ENCODE measurements at places on chromosomes 11 and 22. TPM values are rescaled to one million over a fixed set of nuclear protein-coding genes. Genes with fewer than 3 reads are reported as not detected.
A peak's percentile ranks its signal among the peaks of the same experiment; 100 is the strongest.

GRCh38 chr11:19433367-19433766, 192.6 kb upstream of the E2F8 start:
- no peak for DNase-seq
- no peak overlapping the region for H3K27ac ChIP-seq
- H3K4me1 ChIP-seq, result peaks cover 31% of the 10 kb centered on the region
- no peaks in the 10 kb centered on the region for H3K36me3 ChIP-seq

DNA sequence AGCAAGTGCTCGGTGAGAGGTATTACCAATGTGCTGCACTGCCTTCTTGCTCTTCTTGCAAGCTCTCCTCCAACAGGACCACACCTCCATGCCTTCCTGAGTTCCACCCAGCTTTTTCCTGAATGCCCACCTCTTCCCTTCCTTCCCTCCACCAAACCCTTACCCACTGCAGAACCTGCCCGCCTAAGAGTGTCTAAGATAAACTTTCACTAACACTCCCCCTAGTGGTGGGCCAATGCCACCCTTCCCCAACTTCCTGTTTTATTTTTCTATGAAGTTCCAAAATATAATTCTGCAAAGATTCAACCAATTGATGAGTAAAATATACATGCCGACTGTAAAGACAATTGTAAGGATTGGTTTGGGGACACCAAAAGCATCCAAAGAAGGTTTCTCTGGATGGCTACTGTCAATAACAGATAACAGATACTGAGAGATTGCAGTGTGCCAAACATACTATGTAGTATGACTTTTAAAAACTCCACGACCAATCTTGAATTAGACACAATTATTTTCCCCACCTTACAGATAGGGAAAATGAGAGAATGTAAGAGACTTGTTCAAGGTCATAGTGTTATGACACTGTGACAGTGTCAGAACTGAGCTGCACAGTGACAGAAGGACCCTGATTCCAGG, 38.6 kb upstream of the BMAL1 start:
- H3K27me3 ChIP-seq, result no peaks in the 10 kb centered on the region
- no peak overlapping the region for H3K4me3 ChIP-seq
- no peak overlapping the region for H3K27ac ChIP-seq

GRCh38 chr22:40401532-40401931, 31.1 kb downstream of the SGSM3 start:
- H3K27me3 ChIP-seq, result no peaks in the 10 kb centered on the region
- H3K4me3 ChIP-seq, result no peak overlapping the region
- H3K27ac ChIP-seq, result no peak overlapping the region

GRCh38 chr11:45857961-45858474, 10.7 kb downstream of the CRY2 start:
- peak overlapping the region; percentile 76 for H3K27ac ChIP-seq
- no peaks in the 10 kb centered on the region for H3K27me3 ChIP-seq
- no peak overlapping the region for H3K4me3 ChIP-seq
- H3K4me1 ChIP-seq, result peaks cover 48% of the 10 kb centered on the region

DNA sequence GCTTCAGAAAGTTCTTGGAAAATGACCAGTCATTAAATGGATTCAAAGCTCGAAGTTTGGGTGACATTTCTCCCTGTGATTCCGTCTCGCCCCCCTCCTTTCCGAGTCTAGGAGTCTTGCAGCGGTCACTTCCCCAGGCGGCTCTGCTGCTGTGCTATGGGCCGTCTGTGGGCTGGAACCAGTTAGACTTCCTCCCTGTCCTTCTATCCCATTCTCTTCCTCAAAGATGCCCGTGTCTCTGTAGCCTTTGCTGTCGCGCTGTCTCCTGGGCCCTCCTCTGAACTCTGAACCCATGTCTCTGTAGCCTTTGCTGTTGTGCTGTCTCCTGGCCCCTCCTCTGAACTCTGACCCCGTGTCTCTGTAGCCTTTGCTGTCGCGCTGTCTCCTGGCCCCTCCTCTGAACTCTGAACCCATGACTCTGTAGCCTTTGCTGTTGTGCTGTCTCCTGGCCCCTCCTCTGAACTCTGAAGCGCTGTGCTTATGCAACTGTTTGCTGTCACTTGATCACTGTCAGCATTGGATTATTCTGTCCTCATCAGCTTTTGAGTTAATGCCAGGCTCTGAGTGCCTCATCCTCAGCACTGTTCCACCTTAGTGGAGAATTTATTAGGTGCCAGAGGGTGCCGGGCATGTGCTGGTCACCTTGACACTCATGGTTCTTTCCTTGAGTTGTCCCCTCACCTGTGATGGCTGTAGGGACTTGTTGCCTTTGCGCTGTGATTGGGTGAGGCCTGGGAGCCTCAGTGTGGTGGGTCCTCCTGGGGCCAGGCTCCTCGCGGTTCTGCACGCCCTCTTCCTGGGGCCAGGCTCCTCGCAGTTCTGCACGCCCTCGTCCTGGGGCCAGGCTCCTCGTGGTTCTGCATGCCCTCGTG, 173.3 kb downstream of the TBC1D22A start:
- peaks cover 16% of the 10 kb centered on the region for H3K36me3 ChIP-seq
- peak overlapping the region; percentile 33 for H3K27ac ChIP-seq
- H3K4me1 ChIP-seq, result peaks cover 32% of the 10 kb centered on the region

GALNT18 gene
- polyA plus RNA-seq, result 1.8 TPM

FSHB gene
- polyA plus RNA-seq, result not detected

DNA sequence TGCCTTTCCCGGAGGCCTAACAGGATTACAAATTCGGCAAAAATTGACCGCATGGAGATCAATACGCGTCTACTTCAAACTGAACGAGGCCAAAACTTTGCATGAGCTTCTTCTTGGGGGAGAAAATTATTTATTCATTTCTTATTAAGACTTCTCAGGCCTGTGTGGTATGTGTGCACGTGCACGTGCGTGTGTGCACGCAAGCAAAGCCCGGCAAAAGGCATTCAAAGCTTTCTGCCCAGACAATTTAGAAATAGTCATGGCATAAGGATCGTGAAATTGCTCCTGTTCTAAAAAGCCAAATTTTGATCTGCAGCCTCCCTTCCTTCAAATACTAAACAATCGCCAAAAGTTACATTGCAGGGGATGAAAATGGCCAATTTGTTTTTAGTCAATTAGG, 14.6 kb downstream of the MN1 start:
- H3K27me3 ChIP-seq, result no peaks in the 10 kb centered on the region
- H3K4me1 ChIP-seq, result no peaks in the 10 kb centered on the region
- H3K36me3 ChIP-seq, result no peaks in the 10 kb centered on the region
- H3K4me3 ChIP-seq, result no peak overlapping the region

DNA sequence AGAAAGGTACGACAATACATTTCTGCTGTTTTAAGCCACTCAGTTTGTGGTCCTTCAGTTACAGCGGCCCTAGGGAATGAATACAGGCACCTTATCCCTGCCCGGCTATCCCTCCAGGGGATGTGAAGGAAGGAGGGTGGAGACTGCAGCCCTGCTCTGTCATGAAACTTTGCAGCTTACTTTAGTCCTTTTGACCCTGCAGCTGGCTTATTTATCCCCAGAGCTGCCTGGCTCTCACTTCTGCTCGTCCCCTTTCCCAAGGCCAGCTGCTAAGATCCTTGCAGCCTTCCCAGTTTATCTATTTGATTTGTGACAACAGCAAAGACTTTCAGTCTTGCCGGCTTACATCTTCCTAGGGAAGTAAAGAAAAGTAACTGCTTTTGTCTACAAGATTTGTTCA, 55.2 kb downstream of the SC5D start:
- H3K27ac ChIP-seq, result no peak overlapping the region
- no peak for DNase-seq
- H3K36me3 ChIP-seq, result no peaks in the 10 kb centered on the region
- H3K4me3 ChIP-seq, result no peak overlapping the region
- H3K4me1 ChIP-seq, result no peaks in the 10 kb centered on the region

SAA1 gene
- 27.5 TPM for polyA plus RNA-seq

DNA sequence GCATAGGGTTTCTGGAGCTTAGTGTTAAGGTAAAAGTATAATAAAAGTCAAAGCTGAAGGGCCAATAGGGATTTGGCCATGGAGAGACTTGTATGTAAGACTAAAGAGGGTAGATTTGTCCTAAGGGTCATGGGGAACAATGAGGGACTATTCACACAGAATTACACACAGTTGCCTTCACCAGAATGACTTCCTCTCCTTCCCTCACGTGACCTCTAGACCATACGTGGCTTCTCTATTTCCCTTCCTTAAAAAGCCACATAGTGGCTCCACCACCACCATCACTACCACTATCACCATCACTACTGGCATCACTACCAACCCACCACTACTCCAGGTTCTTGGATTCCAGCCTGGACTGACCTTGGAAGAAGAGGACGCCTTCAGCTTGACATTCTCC, 2.8 kb downstream of the HPX start:
- no peak overlapping the region for H3K4me3 ChIP-seq
- H3K4me1 ChIP-seq, result no peaks in the 10 kb centered on the region

DNA sequence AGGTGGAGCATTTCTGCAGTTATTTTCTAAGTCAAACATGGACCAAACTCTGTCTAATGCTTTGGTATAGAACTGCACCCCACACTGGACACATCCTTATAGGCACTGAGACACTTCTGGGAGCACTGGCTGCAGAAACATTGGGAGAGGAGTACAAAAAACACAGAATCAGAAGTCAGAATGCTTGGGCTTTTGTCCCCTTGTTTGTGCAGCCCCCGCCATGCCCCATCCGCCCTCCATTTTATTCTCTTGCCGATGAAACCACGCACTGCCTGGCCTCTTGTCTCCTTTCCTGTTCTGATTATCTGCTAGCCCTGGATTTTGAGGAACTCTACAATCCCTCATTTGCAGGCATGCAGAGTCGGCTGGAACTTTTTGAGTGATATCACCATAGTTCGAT, 1201.2 kb downstream of the TBC1D22A start:
- no peak overlapping the region for H3K4me3 ChIP-seq
- H3K27me3 ChIP-seq, result no peaks in the 10 kb centered on the region
- no peak overlapping the region for H3K27ac ChIP-seq
- no peaks in the 10 kb centered on the region for H3K36me3 ChIP-seq

DNA sequence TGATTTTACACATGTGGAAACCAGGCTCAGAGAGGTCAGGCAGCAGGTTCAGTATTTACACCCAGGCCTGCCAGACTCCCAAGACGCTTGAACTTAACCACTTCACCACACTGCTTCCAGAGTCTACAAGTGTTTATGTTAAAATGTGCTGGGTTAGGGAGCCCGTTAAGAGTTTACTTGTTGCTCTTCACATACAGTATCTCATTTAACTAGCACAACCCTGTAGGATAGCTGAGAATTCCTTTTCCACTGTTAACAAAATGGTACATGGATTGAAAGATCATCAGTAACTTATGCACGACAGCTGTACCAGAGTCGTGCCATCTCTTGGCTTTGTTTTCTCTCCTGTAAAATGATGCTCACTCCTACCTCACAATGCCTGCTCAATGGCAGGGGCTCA, 2.9 kb downstream of the SMCO4 start:
- no peak for DNase-seq
- no peak overlapping the region for H3K4me3 ChIP-seq
- no peaks in the 10 kb centered on the region for H3K36me3 ChIP-seq
- no peak overlapping the region for H3K27ac ChIP-seq
- H3K27me3 ChIP-seq, result no peaks in the 10 kb centered on the region
- H3K4me1 ChIP-seq, result peaks cover 68% of the 10 kb centered on the region

- no peaks in the 10 kb centered on the region for H3K4me1 ChIP-seq
- no peak within 1 kb of the TSS for H3K27ac ChIP-seq
Observed at GRCh38 chr11:95024958-95025357, at the start of gene KDM4E. KDM4E (plus strand) TSS chr11:95025258; CDS start chr11:95025558, 300 bp downstream.

ABCG4 gene
- polyA plus RNA-seq, result 0.10 TPM

- DNase-seq, result no peak
- no peak overlapping the region for H3K4me3 ChIP-seq
- H3K27ac ChIP-seq, result no peak overlapping the region
- peaks cover 51% of the 10 kb centered on the region for H3K4me1 ChIP-seq
Observed at GRCh38 chr22:26482161-26482560, 1.4 kb downstream of the HPS4 start.

- H3K4me1 ChIP-seq, result no peaks in the 10 kb centered on the region
- H3K4me3 ChIP-seq, result no peak overlapping the region
- H3K27me3 ChIP-seq, result no peaks in the 10 kb centered on the region
- no peak overlapping the region for H3K27ac ChIP-seq
- no peak for DNase-seq
Observed at GRCh38 chr11:85766721-85767161, 44.2 kb downstream of the SYTL2 start.

GRCh38 chr11:1863352-1864216, 10.7 kb downstream of the LSP1 start:
- peak; percentile 75 for DNase-seq
- H3K27ac ChIP-seq, result peak overlapping the region; percentile 9
- peaks cover 57% of the 10 kb centered on the region for H3K4me1 ChIP-seq
- no peaks in the 10 kb centered on the region for H3K36me3 ChIP-seq
- H3K4me3 ChIP-seq, result peak overlapping the region; percentile 28
- H3K27me3 ChIP-seq, result no peaks in the 10 kb centered on the region

GRCh38 chr11:69231466-69232018, 62.4 kb upstream of the MYEOV start:
- H3K4me3 ChIP-seq, result no peak overlapping the region
- peaks cover 7% of the 10 kb centered on the region for H3K27me3 ChIP-seq
- no peak overlapping the region for H3K27ac ChIP-seq
- no peaks in the 10 kb centered on the region for H3K4me1 ChIP-seq
- H3K36me3 ChIP-seq, result no peaks in the 10 kb centered on the region
- peak; percentile 2 for DNase-seq

RIMBP3C gene
- not detected for polyA plus RNA-seq

- peaks cover 70% of the 10 kb centered on the region for H3K36me3 ChIP-seq
- H3K27ac ChIP-seq, result no peak overlapping the region
- DNase-seq, result peak; percentile 13
- H3K4me1 ChIP-seq, result no peaks in the 10 kb centered on the region
- no peak overlapping the region for H3K4me3 ChIP-seq
- H3K27me3 ChIP-seq, result no peaks in the 10 kb centered on the region
Observed at GRCh38 chr11:62143727-62144126, 19.9 kb downstream of the INCENP start.

- no peaks in the 10 kb centered on the region for H3K36me3 ChIP-seq
- H3K4me3 ChIP-seq, result no peak overlapping the region
- no peak overlapping the region for H3K27ac ChIP-seq
- DNase-seq, result no peak
- H3K4me1 ChIP-seq, result no peaks in the 10 kb centered on the region
Observed at GRCh38 chr11:99565333-99565732, 544.6 kb downstream of the CNTN5 start.

GRCh38 chr22:30008401-30008800, 71.9 kb upstream of the HORMAD2 start:
- H3K4me1 ChIP-seq, result peaks cover 22% of the 10 kb centered on the region
- DNase-seq, result no peak
- H3K4me3 ChIP-seq, result no peak overlapping the region
- peaks cover 20% of the 10 kb centered on the region for H3K36me3 ChIP-seq
- no peaks in the 10 kb centered on the region for H3K27me3 ChIP-seq

DNA sequence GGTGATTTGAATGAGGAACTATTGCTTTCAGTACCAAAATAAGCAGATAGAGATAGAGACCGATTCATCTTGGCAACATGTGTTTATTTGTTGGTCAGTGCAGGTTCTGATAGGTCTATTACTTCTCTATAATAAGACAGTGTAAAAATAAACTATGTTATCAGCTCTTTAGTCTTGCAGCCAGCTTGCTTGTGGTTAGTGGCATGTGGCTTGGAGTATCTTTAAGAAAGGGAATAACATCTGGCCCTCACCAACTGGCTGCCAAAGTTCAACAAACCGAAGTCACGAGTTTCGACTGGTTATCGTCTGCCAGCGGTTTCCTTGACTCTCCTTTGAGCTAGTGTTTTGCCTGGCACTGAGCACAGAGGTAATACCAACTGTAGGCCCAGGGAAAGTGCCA, 71.8 kb downstream of the CTTN start:
- peaks cover 11% of the 10 kb centered on the region for H3K36me3 ChIP-seq
- H3K27me3 ChIP-seq, result peaks cover 3% of the 10 kb centered on the region
- DNase-seq, result peak; percentile 63
- H3K4me3 ChIP-seq, result no peak overlapping the region

GRCh38 chr22:46352691-46353386, 17.3 kb downstream of the TRMU start:
- H3K4me3 ChIP-seq, result no peak overlapping the region
- no peak for DNase-seq
- no peaks in the 10 kb centered on the region for H3K27me3 ChIP-seq
- H3K27ac ChIP-seq, result no peak overlapping the region
- peaks cover 100% of the 10 kb centered on the region for H3K36me3 ChIP-seq

LRRC56 gene
- 2.1 TPM for polyA plus RNA-seq
